ENCODE measurements at places on chromosomes 2 and 18. TPM values are rescaled to one million over a fixed set of nuclear protein-coding genes. Genes with fewer than 3 reads are reported as not detected.

DNA sequence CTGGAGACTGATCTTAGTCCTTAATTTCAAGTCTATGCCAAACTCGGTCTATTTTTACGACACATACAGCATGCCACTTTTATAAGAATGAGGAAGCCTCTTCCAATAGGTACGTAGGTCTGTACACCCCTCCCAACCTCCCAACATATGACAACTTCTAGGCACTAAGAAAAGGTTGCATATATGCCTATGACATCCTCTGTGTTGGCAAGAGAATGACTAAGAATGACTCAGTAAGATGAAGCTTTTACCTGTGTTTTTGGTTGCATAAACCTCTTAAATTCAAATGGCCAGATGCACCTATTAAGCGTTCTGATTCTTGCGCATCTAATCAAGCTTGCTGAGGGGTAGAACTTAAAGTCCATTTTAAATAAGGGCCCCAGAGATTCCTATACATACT lies 586.4 kb upstream of the ZEB2 start:
- no peak for ATAC-seq

GRCh38 chr2:10410001-10410822 lies 37.9 kb downstream of the ODC1 start:
- ATAC-seq: no peak

DNA sequence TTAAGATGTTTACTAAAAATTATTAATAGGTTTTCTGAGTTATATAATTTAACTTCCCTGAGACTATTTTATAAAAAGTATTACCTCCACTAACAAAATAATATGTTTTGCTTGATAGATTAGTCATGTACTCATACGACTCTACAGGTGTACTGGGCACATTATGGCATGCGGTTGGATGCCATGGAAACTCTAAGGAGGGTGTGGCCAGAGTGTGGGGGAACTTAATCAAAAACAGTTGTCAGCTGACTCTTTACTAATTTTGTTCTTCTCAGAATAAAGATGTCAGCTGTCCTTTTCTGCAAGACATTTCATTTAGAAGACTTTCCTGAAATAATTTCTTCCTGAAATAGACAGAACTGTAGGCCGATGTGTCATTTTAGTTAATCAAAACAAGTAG lies 228.3 kb upstream of the SIX3 start:
- no peak for ATAC-seq

DNA sequence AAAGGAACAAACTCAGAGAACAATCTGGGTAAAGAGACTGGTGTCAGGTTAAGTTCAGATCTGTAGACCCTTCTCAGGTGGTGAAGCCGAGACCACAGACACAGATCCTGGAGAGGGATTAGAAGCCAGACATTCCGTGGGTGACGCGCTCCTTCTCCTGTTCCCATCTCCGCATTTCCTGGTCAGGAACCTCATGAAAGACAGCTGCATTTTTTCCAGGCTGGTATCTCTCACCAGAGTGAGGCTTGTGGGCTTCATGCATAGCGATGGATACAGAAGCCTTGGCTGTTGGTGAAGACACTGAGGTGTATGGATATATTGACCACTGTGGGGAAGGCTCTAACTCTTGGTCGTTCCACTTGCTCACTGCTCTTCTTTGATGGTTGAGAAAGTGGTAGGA lies 152.6 kb downstream of the FAM210A start:
- ATAC-seq: no peak

- no peak for ATAC-seq
These were observed 206.2 kb upstream of the COPS8 start for GRCh38 chr2:236879416-236879963.

DNA sequence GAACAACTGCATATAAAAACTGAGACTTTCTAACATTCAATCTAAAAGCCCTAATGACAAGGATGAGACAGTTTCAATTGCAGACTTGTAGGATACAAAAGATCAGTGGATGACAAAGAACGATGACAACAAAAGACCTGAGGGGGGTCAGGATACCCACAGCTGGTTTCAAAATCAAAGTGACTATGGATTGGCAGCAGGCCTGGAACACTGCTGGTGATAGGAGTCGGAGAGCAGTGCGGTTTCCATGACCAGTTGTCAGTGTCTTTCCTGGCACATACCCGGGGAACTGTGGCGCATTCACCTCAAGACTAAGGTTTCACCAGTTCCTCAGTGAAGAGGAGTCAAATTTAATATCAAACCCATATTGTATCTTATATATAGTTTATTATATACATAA lies 42.0 kb downstream of the EHD3 start:
- no peak for ATAC-seq

The RNF152 gene
- total RNA-seq: 9.4 TPM

The POTEC gene
- not detected for total RNA-seq

The HOXD12 gene
- total RNA-seq: not detected

The ANTXR1 gene
- total RNA-seq: 84.7 TPM

The MYO3B gene
- total RNA-seq: not detected

The CREG2 gene
- not detected for total RNA-seq

The ERCC3 gene
- total RNA-seq: 32.4 TPM

The HRH4 gene
- not detected for total RNA-seq

The C1QL2 gene
- total RNA-seq: not detected
